ENCODE measurements at places on chromosomes 16 and 17.

DNA sequence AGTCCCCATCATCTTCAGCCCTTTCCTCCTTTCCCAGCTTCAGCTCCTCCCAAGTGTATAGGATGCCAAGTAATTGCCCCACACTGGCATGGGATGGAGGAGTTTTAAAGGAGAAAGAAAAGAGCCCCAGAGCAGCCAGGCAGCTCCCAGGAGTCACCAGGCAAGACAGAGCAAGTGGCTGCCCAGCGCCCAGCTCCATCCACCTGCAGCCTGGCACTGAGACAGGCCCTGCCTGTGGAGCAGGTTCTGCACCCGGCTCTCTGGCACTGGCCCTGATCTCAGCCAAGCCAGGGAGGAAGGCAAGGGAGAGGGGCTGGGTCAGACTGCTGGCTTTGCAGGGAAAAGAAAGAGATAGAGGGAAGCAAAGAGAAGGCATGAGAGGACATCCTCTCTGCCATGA is 21.7 kb downstream of the FOXN1 start:
- no peak for DNase-seq

DNA sequence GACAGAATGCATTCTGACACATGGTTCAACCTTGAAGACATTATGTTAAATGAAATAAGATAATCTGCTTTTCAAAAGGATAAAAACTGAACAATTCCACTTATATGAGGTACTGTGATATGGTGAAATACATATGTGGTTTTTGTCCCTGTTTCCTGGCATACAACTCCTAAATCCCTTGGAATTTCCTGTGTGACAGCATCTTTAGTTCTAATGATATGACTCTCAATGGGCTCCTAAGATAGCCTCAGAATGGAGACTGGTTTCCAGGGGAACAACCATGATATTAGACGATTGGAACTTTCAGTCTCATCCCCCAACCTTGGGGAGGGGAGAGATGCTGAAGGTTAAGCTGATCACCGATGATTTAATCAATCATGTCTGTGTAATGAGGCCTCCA is 37.7 kb upstream of the PHLPP2 start:
- no peak for DNase-seq

DNA sequence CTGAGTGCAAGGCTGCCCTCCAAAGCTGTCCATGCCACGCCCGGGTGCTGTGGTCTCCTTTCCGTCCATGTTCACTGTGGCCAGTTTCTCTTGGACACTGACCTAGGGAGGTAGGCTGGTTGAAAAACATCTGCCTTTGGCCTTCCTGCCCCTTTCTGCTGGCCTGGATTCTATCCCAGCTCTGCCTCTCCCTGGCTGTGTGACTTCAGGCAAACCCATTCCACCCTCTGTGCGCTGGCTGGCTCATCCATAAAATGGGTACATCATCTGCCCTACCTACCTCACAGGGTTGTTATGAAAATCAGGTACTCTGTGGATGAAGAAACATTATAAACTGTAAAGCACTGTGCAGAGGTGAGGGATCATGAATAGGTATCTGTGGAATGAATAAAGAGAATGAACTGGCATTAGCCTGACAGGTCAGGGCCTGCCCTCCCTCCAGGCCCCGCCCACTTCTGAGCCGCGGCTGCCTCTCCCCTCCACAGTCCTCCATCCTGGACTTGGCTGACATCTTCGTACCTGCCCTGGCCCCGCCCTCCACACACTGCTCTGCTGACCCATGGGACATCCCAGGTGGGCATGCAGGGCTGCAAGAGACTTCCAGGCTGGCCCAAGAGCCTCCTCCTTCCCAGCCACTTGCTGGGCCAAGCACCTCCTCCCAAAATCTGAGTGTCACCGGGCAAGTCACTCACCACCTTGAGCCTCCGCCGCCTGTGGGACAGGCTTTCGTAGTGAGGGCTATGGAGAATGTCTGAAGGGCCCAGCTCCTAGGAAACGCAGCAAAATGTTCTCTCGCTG is 7.0 kb upstream of the SPATA20 start:
- DNase-seq: no peak

DNA sequence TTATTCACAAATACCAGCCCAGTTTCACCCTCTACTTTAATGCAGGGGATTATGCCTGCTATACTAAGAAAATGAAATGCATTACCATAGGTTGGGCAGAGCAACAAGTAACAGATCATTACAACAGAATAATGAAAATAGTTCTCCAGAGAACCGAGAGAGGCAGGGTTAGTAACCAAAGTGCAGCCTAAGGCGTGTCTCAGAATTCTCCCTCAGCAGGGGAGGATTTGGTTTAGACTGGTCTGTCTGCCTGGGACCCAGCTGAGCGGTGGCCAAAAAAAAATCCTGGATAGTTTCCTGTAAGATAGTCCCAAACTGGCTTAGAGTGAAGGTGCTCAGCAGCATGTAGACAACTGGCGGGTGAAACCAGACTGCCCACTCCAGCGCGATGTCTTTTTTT is 30.8 kb upstream of the ADCY7 start:
- no peak for DNase-seq

DNA sequence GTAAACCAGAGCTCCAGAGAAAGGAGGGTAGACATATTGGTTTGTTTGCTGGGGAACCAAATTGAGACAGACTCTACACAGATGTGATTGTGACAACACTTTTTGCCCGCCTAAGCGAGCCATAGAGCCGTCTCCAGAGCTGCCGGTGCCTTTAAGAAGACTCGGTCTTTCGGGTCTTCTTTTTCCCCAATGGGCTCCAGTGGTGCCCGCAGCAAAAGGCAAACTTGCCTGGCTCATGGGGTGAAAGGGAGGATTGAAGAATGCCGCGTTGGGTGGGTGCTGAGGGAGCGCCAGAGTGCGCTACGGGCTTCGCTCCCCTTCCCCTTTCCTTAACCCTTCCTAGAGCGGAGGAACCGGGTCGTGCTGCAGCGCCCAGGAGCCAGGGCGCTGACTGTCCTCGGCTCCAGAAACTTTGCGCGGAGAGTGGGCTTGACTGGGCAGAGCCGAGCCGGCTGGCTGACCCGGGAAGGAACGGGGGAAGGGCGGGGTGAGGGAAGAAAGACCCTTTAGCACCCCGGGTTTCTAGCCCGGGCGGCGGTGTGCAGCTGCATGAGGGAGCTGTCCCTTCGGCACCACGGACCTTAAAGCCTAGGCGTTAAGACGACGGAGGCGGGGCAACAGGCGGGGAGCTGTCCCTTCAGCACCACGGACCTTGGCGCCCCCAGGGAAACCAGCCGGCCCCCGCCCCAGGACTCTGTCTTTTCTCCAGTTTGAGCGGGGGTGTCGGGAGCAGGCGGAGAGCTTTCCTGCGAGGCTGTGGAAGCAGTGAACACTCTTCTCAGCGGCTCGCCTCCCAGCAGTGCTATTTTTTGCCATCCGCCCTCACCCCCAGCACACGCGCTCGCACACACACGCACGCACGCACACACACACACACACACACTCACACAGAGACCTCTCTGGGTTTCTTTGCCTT is at the start of gene CACNG3:
Gene CACNG3 (plus strand): TSS at position 880 of the 916 bp plus-strand sequence. CDS start 420 bp downstream, outside the sequence.
- peak; percentile 43 for DNase-seq

DNA sequence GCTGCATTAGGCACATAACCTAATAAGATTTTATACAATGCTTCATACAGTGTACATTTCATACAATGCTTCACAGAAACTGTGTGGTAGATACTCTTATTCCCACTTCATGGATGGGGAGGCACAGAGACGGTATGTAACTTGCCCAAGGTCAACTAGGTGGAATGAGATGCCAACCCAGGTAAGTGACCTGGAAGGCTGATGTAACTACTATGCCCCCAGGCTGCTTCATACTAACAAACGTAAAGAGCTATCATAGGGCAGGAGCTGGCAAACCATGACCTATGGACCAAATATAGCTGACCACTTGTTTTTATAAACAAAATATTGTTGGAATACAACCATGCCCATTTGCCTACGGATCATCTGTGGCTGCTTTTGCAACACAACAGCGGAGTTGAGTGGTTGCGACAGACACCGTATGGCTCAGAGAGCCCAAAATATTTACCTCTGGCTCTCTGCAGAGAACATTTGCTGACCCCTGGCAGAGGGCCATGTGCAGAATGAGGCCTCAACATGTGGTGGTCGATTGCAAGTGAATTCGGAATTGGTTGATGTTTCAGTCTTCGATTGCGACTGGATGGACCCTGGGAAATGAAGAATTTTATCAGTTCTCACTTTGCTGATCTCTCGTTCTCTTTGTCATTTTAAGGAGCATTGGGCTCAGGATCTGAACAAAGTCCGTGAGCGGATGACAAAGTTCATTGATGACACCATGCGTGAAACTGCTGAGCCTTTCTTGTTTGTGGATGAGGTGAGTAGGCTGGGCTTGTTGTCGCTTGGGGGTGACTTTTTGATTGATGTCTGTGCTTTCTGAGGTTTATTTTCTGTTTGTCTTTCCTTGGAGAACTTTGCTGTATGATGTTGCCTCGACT is 109.7 kb downstream of the PLCG2 start:
- DNase-seq: no peak

DNA sequence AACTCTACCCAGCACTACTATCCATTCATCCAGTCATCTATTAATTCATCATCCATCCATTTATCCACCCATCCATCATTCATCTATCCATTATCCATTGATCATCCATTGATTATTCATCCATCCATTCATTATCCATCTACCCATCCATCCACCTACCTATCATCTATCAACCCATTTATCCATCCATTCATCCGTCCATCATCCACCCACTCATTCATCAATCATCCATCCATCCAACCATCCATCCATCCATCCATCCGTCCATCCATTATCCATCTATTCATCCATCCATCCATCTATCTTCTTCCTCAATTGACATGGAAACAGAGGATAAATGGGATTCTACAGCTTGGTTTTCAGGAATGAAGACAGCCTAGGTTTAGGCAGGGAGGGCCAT is 12.0 kb downstream of the SLC4A1 start:
- no peak for DNase-seq

DNA sequence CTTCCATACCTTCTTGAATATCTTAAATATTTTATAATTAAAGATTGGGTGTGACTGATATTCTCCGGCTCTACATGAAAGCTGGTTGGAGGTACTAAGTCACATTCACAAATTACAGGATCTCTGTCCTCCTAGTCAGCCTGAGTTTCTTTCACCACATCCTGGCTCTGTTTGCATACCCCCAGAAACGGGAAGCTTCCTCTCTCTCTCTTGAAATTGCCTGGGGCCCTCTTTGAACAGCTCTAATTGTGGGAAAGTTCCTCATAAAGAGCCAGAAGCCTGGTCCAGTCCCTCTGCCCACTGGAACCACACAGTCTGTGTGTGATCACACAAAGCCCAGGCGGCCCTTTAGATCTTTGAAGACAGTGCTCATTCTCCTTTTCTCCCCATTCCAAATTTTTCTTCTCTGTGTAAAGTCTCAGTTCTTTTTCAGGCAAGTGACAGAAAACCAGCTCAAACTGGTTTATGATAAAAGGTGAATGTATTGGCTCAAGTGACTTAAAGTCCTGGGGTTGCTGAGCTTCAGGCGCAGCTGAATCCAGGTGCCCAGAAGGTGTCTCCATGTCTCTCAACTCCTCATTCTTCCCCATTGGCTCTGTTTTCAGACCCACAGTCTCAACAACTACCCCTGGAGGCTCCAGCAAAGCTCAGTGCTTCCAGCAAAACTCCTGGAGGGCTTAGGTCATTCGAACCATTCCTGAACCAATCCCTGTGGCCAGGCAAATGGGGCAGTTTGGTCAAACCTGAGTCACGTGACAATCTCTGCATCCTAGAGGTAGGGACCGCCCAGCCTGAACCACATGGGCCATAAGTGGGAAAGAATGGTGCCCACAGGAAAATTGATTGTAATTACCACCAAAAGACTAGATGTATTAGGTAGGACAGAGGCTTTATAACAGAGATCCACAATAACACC is 8.5 kb upstream of the RAI1 start:
- no peak for DNase-seq

DNA sequence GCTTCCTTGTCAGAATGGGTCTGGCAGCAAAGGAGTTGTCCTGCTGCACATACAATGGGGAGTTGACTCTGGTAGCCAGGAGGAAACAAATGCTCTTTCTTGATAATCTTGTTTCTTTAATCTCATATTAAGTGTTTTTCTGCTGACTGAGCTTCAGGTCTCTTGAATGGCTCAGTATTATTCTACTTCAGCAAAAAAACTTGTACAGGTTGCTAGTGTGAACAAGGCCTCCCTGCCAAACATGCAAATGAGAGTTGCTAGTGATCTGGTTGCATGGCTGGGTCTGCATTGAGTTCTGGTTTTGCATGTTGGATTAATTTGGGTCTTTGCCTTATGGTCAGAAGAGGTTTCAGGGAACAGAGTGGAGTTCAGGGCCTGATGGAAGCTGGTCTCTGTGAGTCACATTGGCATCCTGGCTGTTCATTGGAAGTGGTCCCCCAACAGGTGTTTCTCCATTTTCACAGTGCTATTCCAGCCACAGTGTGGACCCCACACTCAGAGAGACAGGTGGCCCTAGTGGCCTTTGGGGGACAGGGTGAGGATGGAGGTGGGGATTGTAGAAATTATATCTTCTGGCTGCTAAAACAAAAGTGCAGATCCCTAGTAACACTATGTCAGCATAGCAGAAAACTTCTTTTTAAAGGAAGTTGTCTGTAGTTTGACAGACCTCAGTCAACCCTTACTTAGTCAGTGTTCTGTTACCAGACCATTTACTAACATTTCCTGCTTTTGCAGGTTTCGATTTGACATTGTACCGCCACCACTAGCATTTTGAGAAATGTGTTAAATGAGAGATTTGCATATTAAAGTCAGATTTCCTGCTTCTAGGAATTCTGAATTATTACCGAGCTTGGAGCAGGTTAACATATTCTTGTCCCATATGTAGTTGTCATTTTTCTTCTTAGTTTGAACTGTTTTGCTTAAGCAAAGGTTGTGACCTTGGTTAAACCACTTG is 47.1 kb downstream of the EPN2 start:
- DNase-seq: no peak

DNA sequence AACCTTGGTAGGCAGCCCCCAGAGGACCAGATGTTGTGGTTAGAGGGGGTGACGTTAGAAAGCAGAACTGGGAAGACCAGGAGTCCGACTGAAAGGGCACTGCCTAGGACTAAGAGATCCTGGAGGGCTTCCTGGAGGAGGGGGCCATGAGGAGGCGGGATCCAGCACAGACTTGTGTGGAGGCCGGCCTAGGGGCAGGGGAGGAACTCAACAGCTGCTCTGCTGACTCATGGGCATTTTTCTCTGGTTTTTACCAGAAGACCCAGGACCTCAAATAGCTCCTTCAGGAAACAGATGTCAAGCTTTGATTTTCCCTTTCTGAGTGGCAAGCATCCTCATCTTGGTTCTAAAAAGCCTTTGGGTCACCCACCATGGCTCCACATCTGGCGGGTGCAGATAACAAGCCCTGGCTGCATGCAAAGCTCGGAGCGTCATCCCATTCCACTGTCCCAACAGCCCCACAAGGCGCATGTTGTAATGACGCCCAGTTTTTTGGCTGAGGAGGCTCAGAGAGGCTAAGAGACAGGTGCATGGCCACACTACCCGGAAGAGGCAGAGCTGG is 29.0 kb downstream of the IL21R start:
- DNase-seq: no peak

- DNase-seq: no peak
Measured at GRCh38 chr17:19673623-19674022, 25.1 kb downstream of the ALDH3A2 start.

GRCh38 chr16:58455750-58456149 is 44.2 kb upstream of the NDRG4 start:
- DNase-seq: no peak

GRCh38 chr16:55991843-55992242 is 116.7 kb upstream of the CES5A start:
- no peak for DNase-seq
